ENCODE measurements at places on chromosomes 16 and 17.

- peak overlapping the region; percentile 98 for H3K27ac ChIP-seq
- no peaks in the 10 kb centered on the region for H3K4me1 ChIP-seq
- peak overlapping the region; percentile 98 for H3K4me3 ChIP-seq
These were observed 567 bp downstream of the GNA13 start for GRCh38 chr17:65055708-65056638.

DNA sequence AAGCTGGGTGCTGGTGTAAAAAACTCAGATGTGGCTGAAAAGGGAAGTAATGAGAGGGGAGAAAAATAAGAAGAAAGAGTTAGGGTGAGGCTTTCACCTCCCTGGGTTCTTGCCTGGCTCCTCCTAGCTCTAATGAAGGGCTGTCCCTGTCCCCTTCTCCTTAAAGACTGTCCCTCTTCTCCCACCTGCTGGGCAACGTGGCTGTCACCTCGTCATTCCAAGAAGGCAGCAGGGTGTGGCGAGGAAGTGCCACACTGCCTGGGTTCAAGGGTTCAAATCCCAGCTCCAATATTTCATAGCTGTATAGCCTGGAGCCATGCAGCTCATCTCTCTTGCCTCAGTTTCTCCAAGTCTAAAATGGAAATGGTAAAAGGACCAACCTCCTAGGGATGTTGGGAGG lies 122.5 kb upstream of the CACNG5 start:
- H3K4me1 ChIP-seq = no peaks in the 10 kb centered on the region
- no peak overlapping the region for H3K27ac ChIP-seq
- DNase-seq = no peak
- H3K36me3 ChIP-seq = no peaks in the 10 kb centered on the region

- H3K27ac ChIP-seq = peak overlapping the region; percentile 90
- peak overlapping the region; percentile 93 for H3K4me3 ChIP-seq
- peak; percentile 31 for DNase-seq
- H3K36me3 ChIP-seq = no peaks in the 10 kb centered on the region
- H3K4me1 ChIP-seq = peaks cover 26% of the 10 kb centered on the region
These were observed 702 bp downstream of the TENT4B start for GRCh38 chr16:50153596-50154419.

- H3K27me3 ChIP-seq = no peaks in the 10 kb centered on the region
- H3K4me1 ChIP-seq = peaks cover 4% of the 10 kb centered on the region
- DNase-seq = no peak
- no peak overlapping the region for H3K4me3 ChIP-seq
These were observed 17.5 kb downstream of the CHMP6 start for GRCh38 chr17:81009136-81009535.

DNA sequence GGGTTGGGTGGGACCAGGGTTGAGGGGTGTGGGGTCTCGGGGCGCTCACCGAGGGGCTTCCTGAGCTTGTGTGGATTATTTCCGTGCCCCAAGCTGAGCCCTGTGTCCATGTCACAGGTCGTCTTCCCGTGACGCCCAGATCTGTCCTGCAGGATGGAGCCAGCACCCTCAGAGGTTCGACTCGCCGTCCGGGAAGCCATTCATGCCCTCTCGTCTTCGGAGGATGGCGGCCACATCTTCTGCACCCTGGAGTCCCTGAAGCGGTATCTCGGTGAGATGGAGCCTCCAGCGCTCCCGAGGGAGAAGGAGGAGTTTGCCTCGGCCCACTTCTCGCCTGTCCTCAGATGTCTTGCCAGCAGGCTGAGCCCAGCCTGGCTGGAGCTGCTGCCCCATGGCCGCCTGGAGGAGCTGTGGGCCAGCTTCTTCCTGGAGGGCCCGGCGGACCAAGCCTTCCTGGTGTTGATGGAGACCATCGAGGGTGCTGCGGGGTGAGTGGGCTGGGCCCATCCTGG lies 1.0 kb downstream of the TELO2 start:
- H3K4me1 ChIP-seq = no peaks in the 10 kb centered on the region
- peak overlapping the region; percentile 81 for H3K4me3 ChIP-seq
- peak; percentile 54 for DNase-seq
- H3K27me3 ChIP-seq = no peaks in the 10 kb centered on the region
